ENCODE measurements at places on chromosomes 1 and 21.

GRCh38 chr1:64750875-64751274, 6.0 kb downstream of the RAVER2 start:
- no peak for DNase-seq

GRCh38 chr21:38443110-38443509, 55.2 kb downstream of the ERG start:
- DNase-seq: no peak

- DNase-seq: no peak
These were observed 49.4 kb upstream of the COG2 start for GRCh38 chr1:230592848-230593414.

DNA sequence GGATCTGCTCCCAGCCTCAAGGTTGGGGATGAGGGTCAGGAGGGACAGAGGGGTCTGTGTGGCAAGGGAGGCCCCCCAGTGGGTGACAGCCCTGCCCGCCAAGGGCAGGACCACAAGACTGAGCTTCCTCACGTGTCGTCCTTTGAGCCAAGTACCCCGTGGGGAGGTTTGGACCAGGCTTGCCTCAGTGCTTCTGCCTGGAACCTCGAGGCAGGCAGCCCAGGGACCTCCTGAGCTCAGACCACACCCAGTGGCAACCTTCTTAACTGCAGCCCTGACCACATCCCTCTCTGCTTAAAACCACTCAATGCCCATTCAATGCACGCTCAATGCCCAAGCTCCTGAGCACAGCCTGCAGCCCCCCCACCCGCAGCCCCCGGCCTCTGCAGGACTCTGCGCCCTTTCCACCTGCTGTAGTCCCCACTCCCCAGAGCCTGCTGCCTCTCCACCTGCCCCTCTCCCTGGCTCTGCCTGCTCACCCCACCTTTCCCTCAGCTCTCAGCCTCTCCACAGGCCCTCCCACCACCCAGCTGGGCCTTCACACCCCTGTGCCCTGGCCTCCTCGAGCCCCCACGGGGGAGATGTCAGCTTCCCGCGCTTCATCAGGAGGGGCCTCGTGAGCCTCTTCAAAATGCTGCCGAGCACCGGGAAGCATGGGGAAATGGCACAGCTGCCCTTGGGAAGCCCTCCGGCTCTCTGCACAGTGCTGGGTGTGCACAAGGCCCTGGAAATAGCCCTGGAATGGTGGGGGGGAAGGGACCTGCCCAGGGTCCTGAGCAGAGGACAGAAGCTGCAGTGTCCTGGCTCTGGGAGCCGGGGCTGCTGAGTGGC, 129.3 kb upstream of the VAMP3 start:
- no peak for DNase-seq

GRCh38 chr21:34826836-34827235, 158.0 kb downstream of the CLIC6 start:
- no peak for DNase-seq

DNA sequence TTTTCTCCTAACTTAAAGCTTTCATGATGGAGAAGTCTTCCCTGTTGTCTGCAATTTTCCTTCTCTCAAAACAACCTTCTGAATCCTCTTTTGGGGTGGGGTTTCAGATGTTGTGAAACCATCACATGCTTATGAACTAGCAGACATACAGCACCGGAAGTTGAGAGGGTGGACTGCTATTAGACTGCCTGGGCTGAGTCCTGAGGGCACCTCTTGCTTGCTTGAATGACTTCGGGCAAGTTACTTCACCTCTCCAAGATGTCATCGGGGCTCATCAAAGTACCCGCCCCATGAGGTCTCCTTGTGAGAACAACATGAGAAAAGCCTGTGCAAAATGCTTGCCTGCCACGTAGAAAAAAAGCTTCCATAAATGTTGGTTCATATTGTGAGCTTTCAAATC, 89.6 kb downstream of the CCDC185 start:
- DNase-seq: no peak

DNA sequence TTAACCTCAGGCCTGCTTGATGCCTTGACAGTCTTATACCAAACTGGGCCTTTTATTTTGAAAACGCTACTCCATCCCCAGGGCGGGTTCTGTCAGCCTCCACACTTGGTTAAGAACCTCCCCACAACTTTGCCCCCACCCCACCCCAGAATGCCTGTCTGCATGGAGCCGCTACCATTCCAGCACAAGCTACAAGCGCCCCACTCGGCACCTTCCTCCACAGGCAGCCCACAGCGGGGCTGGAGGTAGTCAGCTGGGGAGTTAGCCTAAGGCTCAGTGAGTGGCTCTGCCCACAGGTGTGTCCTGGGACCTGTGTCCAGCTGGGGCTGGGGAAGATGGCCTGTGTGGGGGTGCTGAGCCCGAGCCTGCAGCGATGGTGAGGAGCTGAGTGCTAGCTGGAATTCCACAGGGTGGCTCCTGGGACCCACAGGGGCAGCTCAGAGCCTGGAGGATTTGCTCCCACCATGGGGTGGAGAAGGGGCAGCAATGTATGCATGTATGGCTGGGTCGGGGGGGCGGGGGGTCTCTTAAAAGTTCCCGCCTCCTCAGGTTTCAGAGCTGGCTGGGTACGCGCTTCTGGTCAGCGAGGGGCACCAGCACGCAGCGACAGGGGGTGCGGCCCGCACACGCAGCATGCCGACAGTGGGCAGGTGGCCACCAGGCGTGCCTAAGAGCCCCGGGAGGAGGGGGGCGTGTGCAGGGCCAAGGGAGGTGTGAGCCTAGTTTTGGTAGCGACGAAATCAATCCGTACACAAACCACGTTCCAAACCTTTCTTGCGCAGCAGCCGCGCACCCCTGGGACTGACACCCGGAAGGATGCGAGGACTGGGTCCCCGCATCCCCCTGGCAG, 917 bp downstream of the ETNK2 start:
- DNase-seq: no peak

GRCh38 chr1:77744576-77744975, 15.1 kb downstream of the USP33 start:
- DNase-seq: no peak

GRCh38 chr1:169044971-169045370, 61.5 kb upstream of the ATP1B1 start:
- no peak for DNase-seq

GRCh38 chr1:23211955-23212354, 5.3 kb downstream of the HTR1D start:
- DNase-seq: no peak

GRCh38 chr1:41341365-41341683, 19.9 kb upstream of the FOXO6 start:
- DNase-seq: no peak

GRCh38 chr1:14167884-14168283, 430.6 kb upstream of the KAZN start:
- DNase-seq: no peak

GRCh38 chr1:101028466-101028865, 2.9 kb upstream of the DPH5 start:
- no peak for DNase-seq

DNA sequence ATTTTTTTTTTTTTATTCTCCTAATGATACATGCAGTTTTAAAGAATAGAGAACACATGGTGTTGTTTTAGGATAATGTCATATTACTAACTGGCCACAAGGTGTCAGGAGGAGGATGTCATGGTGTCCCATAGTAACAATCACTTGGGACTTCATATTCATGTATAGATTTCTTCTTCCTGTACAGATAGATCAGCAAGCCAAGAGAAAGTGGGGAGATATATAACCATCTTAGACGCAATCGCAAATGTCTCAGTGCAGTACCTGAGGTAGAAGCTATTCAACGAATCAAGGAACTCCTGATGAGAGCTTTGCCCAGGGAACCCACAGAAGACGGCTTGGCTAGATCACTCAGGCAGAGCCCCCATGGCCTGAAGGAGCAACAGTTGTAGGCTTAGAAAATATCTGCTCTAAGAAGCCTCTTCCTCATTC, 12.3 kb downstream of the OR2T11 start:
- no peak for DNase-seq

- no peak for DNase-seq
These were observed 32.3 kb upstream of the KDM4A start for GRCh38 chr1:43617668-43618067.

- DNase-seq: peak; percentile 93
These were observed 18.9 kb downstream of the ARHGEF16 start for GRCh38 chr1:3473381-3473844.

- no peak for DNase-seq
These were observed 79.7 kb downstream of the RUNX3 start for GRCh38 chr1:24850328-24850920.
